ENCODE measurements at places on chromosomes 16 and 17. TPM values are rescaled to one million over a fixed set of nuclear protein-coding genes. Genes with fewer than 3 reads are reported as not detected.

DNA sequence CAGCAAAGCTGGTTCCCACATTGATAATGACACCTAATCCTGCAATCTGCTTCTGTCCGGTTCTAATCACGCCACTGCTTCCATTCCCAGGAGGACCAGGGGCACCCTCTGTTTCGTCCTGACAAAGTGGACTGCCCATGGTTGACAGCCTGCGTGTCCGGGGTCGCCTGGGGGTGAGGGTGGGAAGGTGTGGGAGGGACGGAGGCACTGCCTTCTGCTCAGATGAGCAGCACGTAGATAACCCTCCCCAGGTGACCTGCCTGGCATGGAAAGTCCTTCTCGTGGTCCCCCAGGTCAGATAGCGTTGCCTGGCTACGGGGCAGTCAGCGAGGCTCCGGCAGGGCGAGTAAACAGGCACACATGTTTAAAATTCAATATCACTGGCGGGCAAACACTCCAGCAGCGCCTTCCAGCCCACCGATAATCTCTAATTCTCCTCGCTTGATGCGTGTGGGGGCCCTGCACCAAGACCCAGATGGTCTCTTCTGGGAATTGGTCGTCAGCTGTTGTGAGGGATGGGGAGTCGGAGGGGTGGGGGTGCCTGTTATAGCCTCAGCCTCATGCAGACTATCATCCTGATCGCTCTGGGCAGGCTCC lies 132.2 kb downstream of the RAP1GAP2 start:
- H3K4me1 ChIP-seq: peaks cover 3% of the 10 kb centered on the region
- no peaks in the 10 kb centered on the region for H3K27me3 ChIP-seq
- H3K27ac ChIP-seq: no peak overlapping the region

- peaks cover 15% of the 10 kb centered on the region for H3K4me1 ChIP-seq
- H3K27ac ChIP-seq: no peak overlapping the region
- peaks cover 32% of the 10 kb centered on the region for H3K27me3 ChIP-seq
- H3K4me3 ChIP-seq: no peak overlapping the region
- DNase-seq: no peak
Observed at GRCh38 chr17:42424991-42425610, 2.0 kb upstream of the CAVIN1 start.

DNA sequence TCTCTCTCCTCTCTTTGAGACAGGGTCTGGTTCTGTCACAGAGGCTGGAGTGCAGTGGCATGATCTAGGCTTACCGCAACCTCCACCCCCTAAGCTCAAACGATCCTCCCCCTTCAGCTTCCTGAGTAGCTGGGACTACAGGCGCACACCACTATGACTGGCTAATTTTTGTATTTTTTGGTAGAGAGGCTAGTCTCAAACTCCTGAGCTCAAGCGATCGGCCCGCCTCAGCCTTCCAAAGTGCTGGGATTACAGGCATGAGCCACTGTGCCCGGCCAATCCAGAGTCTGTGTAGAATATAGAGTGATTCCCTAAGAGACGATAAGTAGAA lies 65.8 kb upstream of the RPH3AL start:
- peak overlapping the region; percentile 56 for H3K4me3 ChIP-seq
- no peaks in the 10 kb centered on the region for H3K27me3 ChIP-seq
- peaks cover 14% of the 10 kb centered on the region for H3K36me3 ChIP-seq
- peak overlapping the region; percentile 99 for H3K27ac ChIP-seq
- DNase-seq: peak; percentile 56
- peaks cover 66% of the 10 kb centered on the region for H3K4me1 ChIP-seq

DNA sequence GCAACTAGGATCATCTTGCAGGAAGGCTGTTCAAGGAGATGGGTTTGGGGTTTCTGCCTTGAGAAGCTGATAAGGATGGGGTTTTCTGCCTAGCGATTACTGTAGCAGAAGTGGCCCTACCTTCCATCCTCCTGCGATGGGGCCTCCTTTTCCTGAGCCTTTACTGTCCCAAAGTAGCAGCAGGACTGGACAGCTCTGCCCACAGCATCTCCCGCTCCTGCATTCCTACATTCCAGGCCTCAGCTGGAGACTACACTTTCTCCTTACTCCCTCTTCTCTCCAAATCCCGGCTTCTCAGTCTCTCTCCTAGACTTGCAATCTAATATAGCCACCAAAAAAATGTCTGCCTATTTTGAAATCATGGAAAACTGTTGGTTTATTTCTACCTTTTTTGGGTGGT lies 355.4 kb downstream of the CA10 start:
- H3K27me3 ChIP-seq: peaks cover 9% of the 10 kb centered on the region
- H3K4me1 ChIP-seq: no peaks in the 10 kb centered on the region
- no peaks in the 10 kb centered on the region for H3K36me3 ChIP-seq
- no peak overlapping the region for H3K27ac ChIP-seq
- no peak for DNase-seq

DNA sequence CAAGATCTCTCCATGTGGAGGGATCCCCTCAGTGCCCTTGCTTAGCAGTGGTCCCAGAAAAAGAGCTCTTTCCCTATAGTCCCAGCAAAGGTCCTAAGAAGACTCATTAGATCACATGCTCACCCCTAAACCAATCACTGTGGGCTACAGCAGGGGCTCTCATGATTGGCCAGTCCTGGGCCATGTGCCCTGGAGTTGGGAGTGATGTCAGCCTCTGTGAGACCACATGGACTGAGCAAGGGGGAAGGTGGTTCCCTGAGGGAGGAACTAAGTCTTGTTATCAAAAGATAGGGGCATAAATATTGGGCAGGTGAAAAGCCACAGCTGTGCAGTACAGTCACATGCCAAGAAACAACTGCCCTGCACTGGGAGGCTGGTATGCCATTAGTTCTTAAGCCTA lies 51.3 kb downstream of the SCNN1B start:
- no peaks in the 10 kb centered on the region for H3K4me1 ChIP-seq
- H3K36me3 ChIP-seq: no peaks in the 10 kb centered on the region
- H3K27ac ChIP-seq: no peak overlapping the region
- peaks cover 4% of the 10 kb centered on the region for H3K27me3 ChIP-seq
- no peak for DNase-seq

GRCh38 chr17:49051269-49051668 lies 54.1 kb downstream of the IGF2BP1 start:
- no peak for DNase-seq
- H3K4me3 ChIP-seq: no peak overlapping the region
- H3K36me3 ChIP-seq: no peaks in the 10 kb centered on the region
- no peak overlapping the region for H3K27ac ChIP-seq
- H3K4me1 ChIP-seq: peaks cover 4% of the 10 kb centered on the region

DNA sequence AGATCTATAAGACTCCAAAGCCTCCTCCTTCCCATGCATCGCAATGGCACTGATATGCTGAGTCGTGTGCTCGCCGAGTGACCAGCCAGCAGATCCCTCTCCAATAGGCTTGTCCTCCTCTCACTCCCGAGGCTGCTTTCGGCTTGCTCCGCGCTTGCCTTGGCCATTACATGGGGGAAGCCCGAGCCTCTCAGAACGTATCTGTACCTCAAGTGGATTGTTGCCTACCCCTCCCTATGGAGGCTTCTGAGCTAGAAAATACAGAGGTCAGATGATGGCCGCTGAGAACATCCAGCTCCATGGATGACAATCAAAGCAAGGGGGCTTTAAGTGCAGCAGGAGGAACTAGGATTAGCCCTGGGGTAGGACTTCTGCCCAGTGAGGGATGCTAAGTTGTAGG lies 7.7 kb upstream of the NLRP1 start:
- peaks cover 4% of the 10 kb centered on the region for H3K4me1 ChIP-seq
- no peak for DNase-seq
- no peak overlapping the region for H3K27ac ChIP-seq
- no peaks in the 10 kb centered on the region for H3K36me3 ChIP-seq

- peak overlapping the region; percentile 69 for H3K27ac ChIP-seq
- no peak for DNase-seq
- peaks cover 31% of the 10 kb centered on the region for H3K4me1 ChIP-seq
- H3K4me3 ChIP-seq: no peak overlapping the region
Observed at GRCh38 chr17:78798695-78799559, 16.9 kb upstream of the CYTH1 start.

- no peaks in the 10 kb centered on the region for H3K36me3 ChIP-seq
- no peak overlapping the region for H3K27ac ChIP-seq
- H3K27me3 ChIP-seq: peaks cover 10% of the 10 kb centered on the region
- no peak for DNase-seq
- peaks cover 12% of the 10 kb centered on the region for H3K4me1 ChIP-seq
Observed at GRCh38 chr17:27240086-27240801, 53.7 kb upstream of the WSB1 start.

GRCh38 chr17:2438823-2439222 lies 38.0 kb upstream of the MNT start:
- no peak overlapping the region for H3K27ac ChIP-seq
- no peaks in the 10 kb centered on the region for H3K27me3 ChIP-seq
- H3K4me1 ChIP-seq: no peaks in the 10 kb centered on the region
- H3K36me3 ChIP-seq: peaks cover 33% of the 10 kb centered on the region
- no peak overlapping the region for H3K4me3 ChIP-seq

DNA sequence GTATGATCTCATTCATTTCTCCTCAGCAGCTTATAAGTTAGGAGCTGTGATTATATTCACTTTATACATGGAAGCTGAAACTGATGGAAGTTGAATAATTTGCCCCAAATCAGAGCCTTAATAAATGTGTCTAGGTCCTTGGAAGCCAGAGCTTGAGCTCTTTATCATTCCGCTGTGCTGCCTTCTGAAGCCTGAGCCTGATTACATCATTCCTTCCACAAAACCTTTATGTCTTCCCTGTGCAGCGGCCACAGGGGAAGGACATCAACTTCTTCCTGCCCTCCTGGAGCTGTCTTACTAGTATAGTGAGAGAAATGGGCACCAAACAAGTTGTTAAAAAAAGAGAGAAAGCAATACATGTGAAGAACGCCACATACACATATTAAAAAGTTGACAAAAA lies 6.8 kb downstream of the TNRC6C start:
- no peak overlapping the region for H3K27ac ChIP-seq
- DNase-seq: no peak
- no peaks in the 10 kb centered on the region for H3K27me3 ChIP-seq
- peaks cover 6% of the 10 kb centered on the region for H3K36me3 ChIP-seq
- H3K4me1 ChIP-seq: peaks cover 74% of the 10 kb centered on the region

DNA sequence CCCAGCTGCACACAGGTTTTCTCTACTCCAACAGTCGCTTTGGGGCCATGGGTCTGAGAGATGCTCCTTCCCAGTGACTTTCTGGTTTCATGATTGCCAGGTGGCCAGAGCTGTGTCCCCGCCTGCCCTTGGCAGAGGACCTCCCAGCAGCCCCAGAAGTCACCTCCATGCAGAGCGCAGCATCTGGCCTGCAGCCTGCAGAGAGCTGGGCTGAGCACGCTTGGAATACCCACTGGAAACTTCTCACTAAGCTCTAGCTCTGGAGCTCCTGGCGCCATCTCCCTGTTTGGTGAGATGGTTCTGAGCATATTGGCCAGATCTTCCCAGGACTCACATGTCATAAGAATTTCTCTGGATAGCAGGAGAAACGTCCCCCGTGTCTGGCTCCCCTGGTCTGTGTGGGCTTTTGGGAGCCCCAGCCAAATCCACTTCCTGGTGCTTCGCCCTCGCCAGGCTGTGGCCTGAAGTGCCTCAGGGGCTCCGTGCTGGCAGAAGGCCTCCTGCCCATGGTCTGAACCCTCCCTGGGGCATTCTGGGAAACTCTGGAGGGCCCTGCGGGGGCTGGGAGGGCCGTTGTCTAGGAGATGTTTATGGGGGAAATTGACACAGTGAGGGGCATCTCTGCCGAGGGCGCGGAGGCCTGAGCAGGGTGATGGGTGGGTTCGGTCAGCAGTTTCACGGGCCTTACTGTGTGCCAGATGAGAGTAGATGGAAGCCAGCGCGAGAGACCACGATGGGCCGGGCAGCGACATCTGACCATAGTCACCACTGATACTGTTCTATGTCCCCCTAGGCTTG lies 73.2 kb upstream of the CIBAR2 start:
- no peaks in the 10 kb centered on the region for H3K27me3 ChIP-seq
- peaks cover 3% of the 10 kb centered on the region for H3K36me3 ChIP-seq
- no peak overlapping the region for H3K27ac ChIP-seq

GRCh38 chr16:51766739-51767138 lies 615.7 kb upstream of the SALL1 start:
- no peaks in the 10 kb centered on the region for H3K4me1 ChIP-seq
- H3K4me3 ChIP-seq: no peak overlapping the region
- DNase-seq: no peak

GRCh38 chr17:1709403-1709951 lies 700 bp downstream of the TLCD2 start:
- peaks cover 58% of the 10 kb centered on the region for H3K27me3 ChIP-seq
- no peak overlapping the region for H3K27ac ChIP-seq
- H3K36me3 ChIP-seq: no peaks in the 10 kb centered on the region

DNA sequence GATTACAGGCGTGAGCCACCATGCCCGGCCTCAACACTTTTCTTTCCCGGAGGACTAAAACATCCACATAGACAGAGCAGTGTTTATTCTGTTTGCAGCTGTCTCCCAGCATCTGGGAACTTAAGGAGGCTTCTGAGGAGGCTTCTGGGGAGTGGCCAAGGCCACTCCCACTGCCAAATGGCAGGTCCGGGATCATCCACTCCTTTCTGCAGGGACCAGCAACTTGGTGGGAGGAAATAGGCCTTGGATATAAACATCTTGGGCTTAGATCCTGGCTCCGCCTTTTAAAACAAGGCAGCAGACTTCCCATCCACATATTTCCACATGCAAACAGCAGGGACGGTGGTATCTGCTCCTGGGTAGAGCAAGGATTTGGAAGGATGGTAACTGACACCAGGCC lies 14.1 kb upstream of the SPATA32 start:
- peaks cover 7% of the 10 kb centered on the region for H3K4me1 ChIP-seq
- H3K4me3 ChIP-seq: no peak overlapping the region
- DNase-seq: no peak
- H3K27me3 ChIP-seq: no peaks in the 10 kb centered on the region

- peaks cover 22% of the 10 kb centered on the region for H3K4me1 ChIP-seq
- H3K27me3 ChIP-seq: no peaks in the 10 kb centered on the region
- H3K27ac ChIP-seq: no peak overlapping the region
- H3K36me3 ChIP-seq: no peaks in the 10 kb centered on the region
- no peak for DNase-seq
- H3K4me3 ChIP-seq: no peak overlapping the region
Observed at GRCh38 chr17:64741038-64741641, 79.0 kb upstream of the SMURF2 start.

DNA sequence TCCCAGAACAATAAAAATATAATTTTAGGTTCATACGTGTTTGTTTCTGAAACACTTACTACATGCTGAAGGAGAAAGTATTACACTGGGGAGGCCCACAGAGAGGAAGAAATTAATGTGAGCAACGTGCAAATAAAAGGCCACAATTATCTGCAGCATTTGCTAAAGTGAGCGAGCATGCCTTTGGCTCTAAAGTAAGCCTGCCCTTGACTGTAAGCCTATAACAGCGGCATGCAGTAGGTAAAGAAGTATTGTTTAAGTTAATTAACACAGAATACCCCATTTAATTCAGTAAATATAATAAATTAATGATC lies 13.2 kb upstream of the COTL1 start:
- H3K4me3 ChIP-seq: no peak overlapping the region
- peaks cover 25% of the 10 kb centered on the region for H3K4me1 ChIP-seq
- DNase-seq: no peak
- no peaks in the 10 kb centered on the region for H3K36me3 ChIP-seq

The CLDN9 gene
- not detected for total RNA-seq

The CD7 gene
- total RNA-seq: 293 TPM

The NT5M gene
- 6.5 TPM for total RNA-seq

The ENO3 gene
- 27.8 TPM for total RNA-seq

The OTOP3 gene
- not detected for total RNA-seq

The CCL16 gene
- total RNA-seq: not detected

The KRT40 gene
- not detected for total RNA-seq

The FBXO39 gene
- not detected for total RNA-seq

The NEUROD2 gene
- not detected for total RNA-seq
